ENCODE measurements at places on chromosomes 2 and 18. TPM values are rescaled to one million over a fixed set of nuclear protein-coding genes. Genes with fewer than 3 reads are reported as not detected.
A peak's percentile ranks its signal among the peaks of the same experiment; 100 is the strongest.

The CYTIP gene
- total RNA-seq = 5.5 TPM

The PDE11A gene
- 5.9 TPM for total RNA-seq

The UGT1A7 gene
- total RNA-seq = not detected

The DSG3 gene
- not detected for total RNA-seq

The KIF3C gene
- 0.67 TPM for total RNA-seq

The SLC11A1 gene
- 1.4 TPM for total RNA-seq

The KCNS3 gene
- total RNA-seq = 0.56 TPM

The FBXO36 gene
- 0.56 TPM for total RNA-seq

The SPP2 gene
- 208 TPM for total RNA-seq

The HOXD10 gene
- total RNA-seq = not detected

The DYSF gene
- 15.1 TPM for total RNA-seq

DNA sequence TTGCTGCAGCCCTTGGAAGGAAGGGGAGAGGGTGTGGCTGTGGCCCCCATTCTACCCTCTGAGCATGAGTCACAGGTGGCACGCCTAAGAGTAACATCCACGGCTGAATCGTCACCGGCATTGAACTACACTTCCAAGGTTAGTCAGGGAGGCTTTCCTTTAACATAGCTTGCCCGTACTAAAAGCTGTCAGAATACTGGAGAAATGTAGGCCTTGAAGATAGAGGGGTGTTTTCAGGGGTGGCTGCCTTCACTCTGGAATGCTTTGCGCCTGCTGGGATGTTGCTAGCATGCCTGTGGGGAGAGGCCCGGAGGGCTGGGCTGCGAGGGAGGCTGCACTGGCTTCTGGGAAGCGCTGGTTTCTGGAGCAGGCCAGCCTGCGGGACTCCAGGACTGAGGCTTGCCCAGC is 333.7 kb downstream of the AGAP1 start:
- no peak for DNase-seq

GRCh38 chr2:75390169-75390568 is 170.6 kb downstream of the EVA1A start:
- DNase-seq = no peak

GRCh38 chr2:11577101-11577883 is 43.4 kb downstream of the GREB1 start:
- DNase-seq = no peak

DNA sequence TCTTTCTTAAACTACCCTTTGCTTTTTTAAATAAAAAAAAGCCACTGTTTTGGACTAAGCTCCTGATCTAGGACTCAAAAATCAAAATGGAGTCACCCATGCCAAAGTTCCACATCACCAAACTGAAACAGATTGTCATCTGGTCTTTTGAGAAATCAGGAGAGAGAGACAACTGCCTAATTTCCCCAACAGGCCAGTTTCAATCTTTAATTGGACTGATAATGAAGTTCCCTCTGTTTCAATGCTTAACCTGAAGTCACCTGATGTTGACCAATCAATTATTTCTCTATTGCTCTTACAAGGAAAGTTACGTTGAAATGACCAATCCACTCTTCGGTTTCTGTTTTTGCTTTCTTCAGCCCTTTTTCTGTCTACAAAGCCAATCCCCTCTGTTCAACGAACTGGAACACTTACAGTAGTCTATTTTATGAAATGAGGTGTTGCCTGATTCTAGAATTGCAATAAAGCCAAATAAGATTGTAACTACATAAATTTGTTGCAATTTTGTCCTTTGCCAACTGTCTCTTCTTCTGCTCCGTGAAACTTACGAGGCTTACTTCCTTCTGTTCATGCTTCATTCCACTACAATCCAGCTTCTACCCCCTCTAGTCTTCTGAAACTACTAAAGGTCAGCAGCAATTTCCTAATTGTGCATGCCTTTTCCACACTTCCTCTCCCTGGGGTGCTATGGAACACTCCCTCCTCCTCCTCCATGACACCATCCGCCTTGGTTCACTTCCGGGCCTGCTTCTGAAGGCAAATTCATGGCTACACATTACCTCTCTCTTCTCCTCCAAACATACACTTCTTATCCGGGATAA is 95.2 kb upstream of the CD302 start:
- DNase-seq = no peak

- no peak for DNase-seq
Measured at GRCh38 chr2:230758566-230759480, 46.2 kb downstream of the CAB39 start.

- no peak for DNase-seq
Measured at GRCh38 chr2:239273280-239274234, 127.3 kb downstream of the HDAC4 start.

GRCh38 chr18:76496194-76496890 is 1.3 kb upstream of the ZNF516 start:
- peak; percentile 65 for DNase-seq

- DNase-seq = no peak
Measured at GRCh38 chr2:143581134-143581533, 451.9 kb downstream of the ARHGAP15 start.

GRCh38 chr2:55301277-55301676 is 32.2 kb upstream of the MTIF2 start:
- DNase-seq = no peak

GRCh38 chr2:190697421-190697820 is 48.5 kb downstream of the NAB1 start:
- DNase-seq = no peak

DNA sequence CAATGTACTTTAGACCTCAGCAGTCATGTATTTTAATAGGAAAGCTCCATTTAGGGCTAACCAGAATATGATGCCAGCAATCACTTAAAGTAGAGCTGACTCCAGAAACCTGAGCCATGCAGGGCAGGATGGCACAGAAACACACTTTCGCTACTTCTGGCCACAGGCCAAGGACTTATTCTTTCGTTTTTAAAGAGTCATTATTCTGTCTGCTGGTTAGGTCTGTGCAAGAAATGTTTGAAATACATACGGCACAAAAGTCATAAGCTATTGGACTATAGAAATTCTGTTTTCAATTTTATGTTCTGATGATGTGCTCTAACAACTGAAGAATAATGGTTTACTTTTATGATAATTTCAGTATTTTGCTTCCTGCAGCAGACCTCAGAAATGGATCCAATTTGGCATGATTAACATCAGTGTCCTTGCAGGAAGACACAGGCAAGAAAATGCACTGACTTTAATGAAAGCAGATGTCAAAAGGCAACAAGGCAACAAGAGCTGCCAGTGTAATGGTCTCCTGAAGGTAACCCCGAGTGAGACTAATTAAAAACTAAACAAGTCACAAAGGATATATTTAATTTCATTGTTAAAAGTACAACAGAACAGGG is 114.4 kb upstream of the CHRNA1 start:
- no peak for DNase-seq

DNA sequence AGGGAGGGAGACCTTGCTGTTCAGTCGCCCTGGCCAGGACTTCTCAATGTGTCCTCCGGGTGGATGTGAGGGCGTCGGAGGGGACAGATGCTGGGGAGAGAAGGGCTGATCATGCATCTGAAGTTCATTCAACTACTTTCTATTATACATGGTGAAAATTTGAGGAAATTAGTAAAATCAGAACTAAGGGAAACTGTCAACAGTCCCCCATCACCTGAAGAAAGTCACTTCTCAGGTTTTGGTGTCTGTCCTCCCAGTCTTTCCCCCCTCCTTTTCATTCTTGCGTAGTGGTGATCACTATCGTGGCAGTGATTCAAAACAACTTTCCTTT is 17.4 kb upstream of the ACKR3 start:
- no peak for DNase-seq

- DNase-seq = no peak
Measured at GRCh38 chr2:152648336-152648735, 68.9 kb downstream of the PRPF40A start.

DNA sequence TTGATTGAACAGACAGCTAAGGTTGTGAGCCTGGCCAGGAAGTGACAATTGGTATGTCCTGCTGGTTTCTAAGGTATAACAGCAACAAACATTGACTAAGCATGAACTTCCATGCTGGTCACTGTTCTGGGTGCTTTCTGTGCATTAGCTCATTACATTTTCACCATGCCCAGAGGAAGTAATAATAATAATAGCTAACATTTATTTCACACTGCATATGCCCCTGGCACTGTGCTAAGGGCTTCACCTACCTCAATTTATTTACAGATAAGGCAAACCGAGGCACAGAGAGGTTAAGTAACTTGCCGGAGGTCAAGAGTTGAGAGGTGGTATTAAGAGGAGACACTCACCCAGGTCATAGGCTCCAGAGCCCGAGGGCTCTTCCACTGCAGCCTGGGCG is 113.6 kb downstream of the PDCL3 start:
- DNase-seq = no peak

DNA sequence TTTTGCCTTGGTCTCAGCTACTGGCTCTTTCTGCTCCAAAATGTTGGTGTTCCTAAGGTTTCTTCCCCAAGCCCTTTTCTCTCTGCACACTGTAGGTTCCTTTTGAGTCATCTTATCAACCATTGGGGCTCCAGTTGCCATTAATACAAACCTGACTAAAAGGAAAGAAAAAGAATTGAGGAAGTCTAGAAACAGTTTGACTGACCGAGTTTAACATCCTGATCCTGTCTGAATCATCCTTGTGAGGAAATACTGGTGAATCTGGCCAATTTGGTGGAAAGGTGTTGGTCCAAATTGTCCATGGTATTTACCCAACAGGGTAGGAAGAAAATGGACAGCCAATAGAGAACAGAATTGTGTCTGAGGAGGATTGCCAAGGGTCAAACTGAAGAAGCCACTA is 38.3 kb downstream of the CRYGD start:
- DNase-seq = no peak

DNA sequence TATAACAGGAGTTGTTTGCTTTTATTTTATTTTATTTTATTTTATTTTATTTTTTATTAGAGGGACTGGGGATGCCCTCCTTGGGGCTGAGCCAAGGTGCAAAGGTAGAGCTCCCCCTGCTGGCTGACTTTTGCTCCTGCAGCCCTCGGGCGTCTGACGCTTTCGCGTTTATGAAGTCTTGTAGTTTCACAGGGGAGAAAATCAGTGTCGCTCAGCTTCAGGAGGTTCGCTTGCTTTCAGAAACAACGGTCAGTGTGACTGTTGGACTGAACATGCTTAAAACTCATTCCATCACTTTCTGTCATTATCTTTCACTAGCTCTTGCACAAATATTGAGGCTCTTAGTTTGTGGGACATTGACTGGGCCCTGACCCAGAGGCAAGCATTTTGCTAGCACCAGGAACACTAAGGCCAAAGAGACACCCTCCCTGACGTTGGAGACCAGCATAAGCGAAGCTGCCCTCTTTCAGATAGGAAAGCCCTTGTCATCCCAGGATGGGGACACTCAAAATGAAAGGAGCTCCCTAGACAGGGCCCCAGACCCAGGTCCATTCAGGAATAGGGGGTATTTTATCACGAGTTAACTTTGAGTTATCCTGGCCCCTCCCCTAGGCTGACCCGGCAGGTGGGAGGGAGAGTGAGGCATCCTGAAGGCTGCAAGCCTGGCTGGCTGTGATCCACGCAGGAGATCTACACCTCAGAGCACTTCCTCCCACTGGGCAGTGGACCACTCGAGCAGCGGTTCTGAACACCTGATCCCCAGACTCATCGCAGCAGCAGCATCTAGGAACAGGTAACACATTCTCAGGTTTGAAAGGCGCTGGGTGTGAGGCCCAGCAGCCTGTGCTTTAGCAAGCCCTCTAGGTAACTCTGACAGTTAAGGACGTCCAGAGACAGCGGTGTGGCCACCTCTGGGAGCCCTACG is 34.4 kb downstream of the LGALSL start:
- DNase-seq = peak; percentile 78

- no peak for DNase-seq
Measured at GRCh38 chr2:57370882-57371585, 675.6 kb upstream of the VRK2 start.

DNA sequence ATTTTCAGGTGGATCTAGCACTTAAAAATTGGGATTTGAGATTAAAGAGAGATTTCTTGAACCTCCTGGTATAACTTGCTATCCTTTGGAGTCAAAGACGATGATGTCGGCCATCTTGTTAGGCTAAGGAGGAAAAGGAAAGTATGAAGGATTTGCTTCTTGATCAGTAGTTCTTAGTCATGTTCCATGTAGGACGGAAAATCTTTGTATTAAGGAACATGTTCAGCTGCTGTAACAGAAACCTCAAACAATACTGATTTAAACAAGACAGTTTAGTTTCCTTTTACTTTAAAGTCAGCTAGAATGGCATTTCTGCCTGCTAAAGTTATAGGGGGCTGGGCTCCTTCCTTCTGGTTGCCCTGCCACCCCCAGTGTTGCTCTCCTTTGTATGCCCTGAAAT is 56.4 kb upstream of the MGAT5 start:
- no peak for DNase-seq

- DNase-seq = no peak
Measured at GRCh38 chr2:65739927-65740326, 307.5 kb upstream of the SPRED2 start.

DNA sequence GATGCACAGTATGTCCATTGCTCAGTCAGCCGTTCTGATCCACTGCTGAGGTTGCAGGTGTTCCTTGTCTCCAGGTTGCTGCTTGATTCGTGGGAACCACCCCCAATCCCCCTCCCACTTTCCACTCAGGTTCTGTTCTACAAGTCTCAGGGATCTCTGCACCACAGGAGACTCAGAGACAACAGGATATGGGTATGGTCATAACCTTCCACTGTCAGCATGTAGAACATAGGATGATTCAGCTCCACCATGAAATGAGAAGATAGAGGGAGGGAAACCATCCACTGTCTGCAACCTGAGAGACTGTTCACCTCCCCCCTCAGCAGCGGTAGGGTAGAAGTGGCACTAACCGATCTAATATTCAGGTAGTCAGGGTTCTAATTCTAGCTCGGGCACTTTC is 19.0 kb upstream of the KLF7 start:
- DNase-seq = no peak

DNA sequence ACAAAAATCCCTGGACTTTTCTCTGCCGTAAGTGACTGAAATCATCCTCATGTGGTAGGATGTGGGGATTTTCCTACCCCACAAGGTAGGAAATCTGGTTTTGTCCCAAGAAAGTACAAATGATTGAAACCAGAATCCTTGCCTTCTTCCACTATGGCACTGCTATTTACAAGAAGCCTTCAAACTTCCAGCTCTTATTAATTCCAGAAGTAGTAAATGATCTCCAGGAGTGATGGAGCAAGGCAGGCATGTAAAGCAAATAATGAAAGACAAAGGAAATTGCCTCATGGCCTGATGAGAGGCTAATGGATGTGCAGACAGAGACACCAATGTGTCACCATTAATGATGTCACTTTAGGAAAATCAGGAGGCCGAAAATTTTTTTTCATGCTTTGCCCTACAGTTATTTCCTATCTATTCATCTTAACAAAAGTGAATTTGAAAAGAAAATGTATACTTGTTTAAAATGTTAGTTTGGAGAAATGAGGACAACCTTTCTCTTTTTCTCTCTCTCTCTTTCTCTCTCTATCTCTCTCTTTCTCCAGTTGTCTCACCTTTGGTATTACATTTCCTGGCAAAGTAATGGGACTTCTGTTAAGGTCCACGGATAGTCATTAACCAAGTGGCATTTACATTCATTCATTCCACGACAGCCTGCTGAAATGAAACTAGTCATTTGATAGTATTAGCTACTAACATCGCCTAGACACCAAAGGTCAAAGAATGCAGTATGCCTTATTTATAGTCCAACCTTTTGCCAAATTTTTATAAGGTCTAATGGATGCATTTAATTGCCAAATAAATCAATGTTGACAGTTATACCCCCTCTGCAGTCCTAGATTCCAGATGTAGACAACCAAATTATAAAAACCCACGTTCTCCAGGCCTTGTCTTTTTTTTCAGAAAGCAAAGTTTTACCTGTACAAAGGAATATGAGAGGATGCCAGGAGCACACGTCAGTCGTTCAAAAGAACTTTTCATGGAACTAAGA is 5.0 kb upstream of the EVA1A start:
- no peak for DNase-seq

- DNase-seq = no peak
Measured at GRCh38 chr2:207260021-207260420, 94.3 kb upstream of the KLF7 start.

GRCh38 chr2:105418522-105418921 is 19.7 kb upstream of the FHL2 start:
- no peak for DNase-seq

Data from liver (tissue), 10 donors.